Stimulated activated CD4-positive, alpha-beta T cell treated with anti-CD3 and anti-CD28 coated beads, Interleukin-1b, Interleukin-23, amount 100 ng/mL, for 1 hour (primary cell): ENCODE measurements at places on chromosomes 5 and 9.

DNA sequence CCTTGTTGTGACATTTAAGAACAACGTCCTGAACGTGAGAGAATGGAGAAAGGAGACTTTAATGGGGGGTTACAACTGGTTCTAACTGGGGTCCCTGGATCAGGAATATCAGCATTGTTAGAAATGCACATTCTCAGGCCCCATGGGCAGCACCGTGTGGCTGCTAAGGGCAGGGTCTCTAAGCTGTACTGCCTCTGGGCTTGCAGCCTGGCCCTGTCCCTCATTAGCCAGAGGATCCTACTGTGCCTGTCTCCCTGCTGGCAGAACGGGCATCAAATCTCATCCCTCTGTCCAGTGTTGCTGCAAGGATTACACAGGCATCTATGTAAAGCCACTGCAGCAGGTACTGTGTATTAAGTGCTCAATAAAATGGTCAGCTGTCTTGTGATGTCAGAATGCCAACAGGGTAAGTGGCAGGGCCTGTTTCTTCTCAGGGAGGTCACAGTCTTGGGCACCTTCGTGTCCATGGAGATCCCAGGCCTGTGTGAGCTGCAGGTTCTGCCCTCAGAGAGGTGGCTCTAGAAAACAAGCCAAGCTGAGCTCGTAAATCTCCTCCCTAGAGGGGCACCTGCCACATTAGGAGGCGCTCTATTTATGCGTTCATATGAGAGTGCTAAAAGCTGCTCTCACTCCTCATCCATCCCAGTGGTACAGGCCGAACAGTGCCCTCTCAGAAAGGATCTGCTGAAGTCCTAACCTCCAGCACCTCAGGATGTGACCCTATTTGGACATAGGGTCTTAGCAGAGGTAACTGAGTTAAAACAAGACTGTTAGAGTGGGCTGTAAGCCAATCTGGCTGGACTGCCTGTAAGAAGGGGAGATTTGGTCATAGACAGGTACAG, 210.5 kb downstream of the GADD45G start:
- no peak for DNase-seq

DNA sequence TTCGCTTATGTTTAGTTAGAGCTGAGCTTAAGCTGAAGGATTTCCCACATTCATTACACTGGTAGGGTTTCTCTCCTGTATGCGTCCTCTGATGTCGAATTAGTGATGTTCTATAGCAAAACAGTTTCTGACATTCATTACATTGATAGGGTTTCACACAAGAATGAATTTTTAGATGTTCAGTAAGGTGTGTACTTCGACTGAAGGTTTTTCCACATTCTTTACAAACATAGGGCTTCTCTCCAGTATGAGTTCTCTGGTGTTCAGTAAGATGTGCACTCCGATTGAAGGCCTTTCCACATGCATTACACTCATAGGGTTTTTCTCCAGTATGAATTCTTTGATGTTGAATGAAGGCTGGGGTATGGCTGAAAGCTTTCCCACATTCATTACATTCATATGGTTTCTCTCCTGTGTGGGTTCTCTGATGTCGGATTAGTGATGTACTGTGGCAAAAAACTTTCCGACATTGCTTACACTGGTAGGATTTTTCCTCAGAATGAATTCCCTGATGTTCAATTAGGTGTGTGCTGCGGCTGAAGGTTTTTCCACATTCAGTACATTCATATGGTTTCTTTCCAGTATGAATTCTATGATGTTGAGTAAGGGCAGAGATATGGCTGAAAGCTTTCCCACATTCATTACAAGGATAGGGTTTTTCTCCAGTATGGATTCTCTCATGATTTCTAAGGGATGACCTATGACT, 14.6 kb downstream of the ZNF883 start:
- DNase-seq, result no peak

- no peak for DNase-seq
Measured at GRCh38 chr5:53983568-53984460, 326.6 kb downstream of the ARL15 start.

DNA sequence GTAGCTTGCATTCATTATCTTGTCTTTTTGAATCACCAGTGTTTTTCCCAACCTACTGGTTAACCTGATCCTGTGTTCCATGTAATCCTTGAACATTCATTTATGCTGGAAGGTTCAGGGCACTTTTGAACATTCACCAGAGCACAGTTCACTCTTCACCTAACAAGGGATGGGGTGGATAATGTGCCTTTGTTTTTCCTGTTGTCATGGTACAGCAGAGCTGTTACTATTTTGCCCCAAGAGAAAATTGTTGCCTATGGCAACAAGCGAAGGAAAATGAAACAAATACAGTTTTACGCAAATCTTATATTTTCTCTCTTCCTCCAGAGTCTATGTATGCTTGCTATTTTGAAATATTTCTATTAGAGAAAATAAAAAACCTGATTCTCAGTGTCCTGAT, 60.3 kb upstream of the RIOK2 start:
- DNase-seq, result no peak

- no peak for DNase-seq
Measured at GRCh38 chr5:27814983-27815382, 776.6 kb upstream of the CDH9 start.

DNA sequence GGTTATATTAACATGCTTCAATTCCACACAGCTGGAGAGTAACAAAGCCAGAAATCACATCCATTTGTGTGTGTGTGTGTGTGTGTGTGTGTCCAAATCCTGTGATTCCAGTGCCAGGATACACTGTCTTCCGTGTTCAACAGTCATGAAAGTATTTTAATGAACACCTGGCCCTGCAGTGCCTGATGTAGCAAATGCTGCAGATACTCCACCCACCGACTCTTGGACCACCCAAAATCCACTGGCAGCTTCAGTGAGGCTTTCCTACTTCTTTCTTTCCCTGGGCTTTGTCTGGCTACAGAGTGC, 13.1 kb upstream of the INSYN2B start:
- no peak for DNase-seq

DNA sequence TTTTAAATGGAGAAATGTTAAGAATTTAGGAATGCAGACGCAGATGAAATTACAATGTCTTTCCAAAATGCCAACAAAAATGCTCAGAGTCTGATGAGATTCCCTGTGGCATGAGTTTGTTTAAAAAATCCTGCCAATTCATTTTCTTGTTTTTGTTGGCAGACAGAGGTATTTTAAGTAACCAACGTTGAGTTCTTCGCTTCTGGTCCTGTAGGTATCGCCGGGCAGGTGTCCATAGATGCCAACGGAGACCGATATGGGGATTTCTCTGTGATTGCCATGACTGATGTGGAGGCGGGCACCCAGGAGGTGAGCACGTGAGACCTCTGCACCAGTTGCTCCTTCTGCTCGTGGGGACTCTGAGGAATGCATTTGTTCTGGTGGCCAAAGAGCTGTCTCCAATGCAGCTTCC, 69.4 kb downstream of the NPR3 start:
- no peak for DNase-seq

DNA sequence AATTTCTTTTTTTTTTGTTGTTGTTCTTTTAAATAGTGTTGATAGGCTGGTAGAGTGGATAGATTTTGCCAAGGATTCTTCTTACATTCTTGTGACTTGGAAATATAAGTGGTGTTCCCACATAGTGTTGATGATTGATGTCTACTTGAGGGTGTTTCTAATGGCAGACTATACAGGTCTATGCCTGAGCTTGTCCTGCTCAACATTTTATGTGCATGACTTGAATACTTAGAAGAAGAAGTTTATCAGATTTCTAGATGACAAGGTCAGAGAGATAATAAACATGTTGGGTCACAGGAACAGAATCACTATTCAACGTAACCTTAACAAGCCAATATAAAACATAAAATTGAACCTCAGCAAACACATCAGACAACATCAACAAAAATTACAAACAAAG, 24.2 kb downstream of the XRCC4 start:
- DNase-seq, result no peak

- DNase-seq, result no peak
Measured at GRCh38 chr5:180620014-180620413, 28.7 kb upstream of the SCGB3A1 start.

DNA sequence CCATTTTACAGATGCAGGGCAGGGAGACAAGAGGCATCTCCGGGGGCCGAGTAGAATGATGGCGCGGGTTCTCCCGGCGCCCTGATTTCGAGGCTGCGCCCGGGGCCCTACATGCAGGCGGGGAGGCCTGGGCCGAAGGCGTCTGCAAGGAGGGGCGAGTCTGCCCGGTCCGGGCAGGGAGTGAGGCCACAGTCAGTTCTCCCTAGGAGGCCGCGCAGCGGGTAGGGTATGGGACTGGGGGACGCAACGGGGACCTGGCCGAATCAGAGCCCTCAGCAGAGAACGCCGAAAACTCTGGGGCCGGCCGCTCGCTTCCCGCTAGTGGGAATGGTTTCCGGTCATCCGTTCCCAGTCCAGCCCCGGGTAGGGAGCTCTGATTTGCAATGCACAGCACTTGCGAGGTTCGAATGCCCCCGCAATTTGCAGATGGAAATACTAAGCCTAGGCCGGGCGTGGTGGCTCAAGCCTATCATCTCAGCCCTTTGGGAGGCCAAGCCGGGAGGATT, 6.4 kb downstream of the TLX3 start:
- DNase-seq, result no peak

DNA sequence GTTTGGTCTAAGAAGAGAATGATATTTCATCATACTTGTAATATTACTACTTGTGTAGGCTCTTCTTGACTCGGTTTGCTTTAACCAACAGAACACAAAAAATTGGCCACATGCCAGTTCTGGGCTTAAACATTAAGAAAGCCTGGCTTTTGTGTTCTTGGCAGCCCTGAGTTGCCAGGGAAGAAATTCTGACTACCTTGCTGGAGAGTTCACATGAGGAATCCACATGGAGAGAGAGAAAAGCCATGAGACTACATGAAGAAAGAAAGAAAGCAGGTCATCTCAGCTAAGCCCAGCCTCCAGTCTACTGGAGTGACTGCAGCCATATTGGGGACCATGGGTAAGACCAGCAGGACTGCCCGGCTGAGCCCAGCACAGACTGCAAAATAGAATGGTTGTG, 524.8 kb downstream of the RAB3C start:
- no peak for DNase-seq

DNA sequence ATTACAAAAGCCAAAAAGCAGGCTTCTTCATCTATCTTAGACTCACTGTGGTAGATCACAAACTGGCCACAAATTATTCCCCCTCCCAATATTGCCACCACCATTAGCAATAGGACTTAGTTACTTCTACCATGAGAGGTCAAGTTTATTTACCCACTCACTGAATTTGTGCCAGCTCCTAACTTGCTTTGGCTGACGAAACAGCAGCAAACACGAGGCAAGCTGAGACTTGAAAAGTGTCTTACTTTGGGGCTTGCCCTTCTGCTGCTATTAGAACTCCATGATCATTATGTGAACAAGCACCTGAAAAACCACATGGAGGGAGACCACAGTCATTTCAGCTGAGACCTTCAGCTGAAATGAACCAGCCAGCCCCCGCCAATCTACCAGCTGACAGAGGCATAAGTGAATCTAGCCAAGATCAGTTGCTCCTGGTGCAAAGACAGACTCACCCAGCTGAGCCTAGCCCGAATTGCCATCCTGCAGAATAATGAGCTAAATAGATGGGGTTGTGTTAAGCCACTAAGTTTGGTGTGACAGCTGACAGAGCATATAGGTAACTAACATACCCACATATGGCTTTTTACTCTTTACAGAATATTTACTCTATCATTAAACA, 5.7 kb downstream of the WDR41 start:
- DNase-seq, result no peak
